ENCODE measurements at places on chromosomes 16 and 17. TPM values are rescaled to one million over a fixed set of nuclear protein-coding genes. Genes with fewer than 3 reads are reported as not detected.

MIS12 gene
- 11.6 TPM for total RNA-seq

KRTAP4-5 gene
- not detected for total RNA-seq

KCNG4 gene
- total RNA-seq = not detected

HEATR3 gene
- 22.6 TPM for total RNA-seq

ITGB4 gene
- total RNA-seq = 3.7 TPM

WNT9B gene
- under 0.01 TPM for total RNA-seq

MYH11 gene
- total RNA-seq = 0.98 TPM

ZNF205 gene
- total RNA-seq = 14.5 TPM

SLC5A10 gene
- total RNA-seq = not detected

IGFALS gene
- not detected for total RNA-seq

HOXB1 gene
- total RNA-seq = not detected

Data from temporal lobe (tissue), 4 donors.